ENCODE measurements at places on chromosomes 6 and 20.

- DNase-seq: no peak
These were observed 8.6 kb downstream of the SRC start for GRCh38 chr20:37354210-37355195.

- no peak for DNase-seq
These were observed 15.4 kb downstream of the SIRT5 start for GRCh38 chr6:13589801-13590200.

GRCh38 chr6:131125431-131125830 lies 9.8 kb upstream of the AKAP7 start:
- DNase-seq: no peak

GRCh38 chr6:45441851-45442453 lies 64.2 kb upstream of the SUPT3H start:
- peak; percentile 75 for DNase-seq

GRCh38 chr20:47456952-47457724 lies 44.5 kb upstream of the NCOA3 start:
- no peak for DNase-seq

GRCh38 chr6:45477278-45477677 lies 99.5 kb upstream of the SUPT3H start:
- DNase-seq: no peak

DNA sequence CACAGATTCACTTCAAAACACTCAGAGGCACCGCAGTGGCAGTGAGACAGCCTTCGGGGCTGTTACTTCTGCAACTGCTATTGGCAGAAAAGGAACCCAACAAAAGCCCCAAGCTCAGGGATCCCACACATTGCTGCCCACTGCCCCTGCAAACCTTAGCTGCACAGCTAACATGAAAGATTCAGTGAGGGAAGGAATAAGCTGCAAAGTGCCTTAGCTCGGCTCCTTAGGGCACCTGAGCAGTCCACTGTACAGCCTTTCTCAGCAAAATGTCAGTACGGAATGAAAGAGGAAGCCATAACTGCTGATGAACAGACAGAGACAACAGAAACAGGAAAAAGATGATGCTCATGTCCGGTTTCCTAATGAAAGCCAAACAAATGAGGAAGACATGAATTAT lies 179.7 kb upstream of the SHLD1 start:
- DNase-seq: no peak

DNA sequence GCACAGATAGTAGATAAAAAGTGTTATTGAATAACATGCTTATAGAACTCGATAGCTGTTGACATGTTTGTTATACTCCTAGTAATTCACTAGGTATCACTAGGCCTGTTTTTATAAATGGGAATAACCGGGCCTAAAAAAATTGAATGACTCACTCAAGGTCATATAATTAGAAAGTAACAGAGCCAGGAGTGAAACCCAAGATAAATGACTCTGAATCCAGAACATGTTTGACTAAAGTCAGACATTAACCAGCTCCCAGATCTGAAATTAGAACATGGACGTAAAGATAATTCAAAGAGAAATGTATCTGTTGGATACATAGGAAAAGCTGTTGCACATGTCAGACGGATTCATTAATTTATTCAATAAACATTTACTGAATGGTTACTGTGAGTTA lies 26.9 kb downstream of the RGS17 start:
- no peak for DNase-seq

DNA sequence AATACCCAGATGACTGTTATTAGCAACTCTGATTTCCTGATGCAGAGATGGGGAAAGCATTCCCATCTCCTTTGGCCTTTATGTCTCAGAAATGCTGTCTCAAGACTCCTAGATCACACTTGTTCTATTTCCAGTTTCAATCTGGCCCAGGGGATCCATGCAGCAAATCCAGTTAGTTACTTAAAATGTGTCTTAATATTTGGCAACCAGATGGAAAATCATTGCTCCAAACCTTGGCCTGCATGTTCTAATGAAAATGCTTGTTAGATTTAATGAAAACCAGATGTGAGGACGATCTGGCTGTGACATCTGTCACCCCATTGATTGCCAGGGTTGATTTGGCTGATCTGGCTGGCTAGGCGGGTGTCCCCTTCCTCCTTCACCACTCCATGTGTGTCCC lies 125.2 kb downstream of the TSHZ2 start:
- no peak for DNase-seq

- no peak for DNase-seq
These were observed 10.5 kb downstream of the RPS6KA2 start for GRCh38 chr6:166616261-166617238.

DNA sequence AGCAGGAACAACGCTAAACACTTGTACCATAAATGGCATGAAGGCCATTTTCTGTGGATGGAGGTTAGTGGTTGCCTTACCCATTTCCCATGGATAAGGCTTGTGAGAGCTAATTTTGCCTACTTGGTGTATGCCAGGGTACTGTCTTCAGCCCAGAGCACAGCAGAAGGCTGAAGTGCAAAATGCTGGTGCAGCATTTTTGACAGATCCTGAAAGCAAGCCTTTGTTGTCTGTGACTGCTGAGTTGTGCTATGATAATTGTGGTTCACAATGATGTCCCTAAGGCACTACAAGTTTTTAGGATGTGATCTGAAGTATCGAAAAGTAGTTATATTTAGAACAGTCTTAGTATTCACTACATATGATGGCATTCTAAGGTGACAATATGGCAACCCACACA lies 14.7 kb upstream of the HMGN3 start:
- DNase-seq: no peak

DNA sequence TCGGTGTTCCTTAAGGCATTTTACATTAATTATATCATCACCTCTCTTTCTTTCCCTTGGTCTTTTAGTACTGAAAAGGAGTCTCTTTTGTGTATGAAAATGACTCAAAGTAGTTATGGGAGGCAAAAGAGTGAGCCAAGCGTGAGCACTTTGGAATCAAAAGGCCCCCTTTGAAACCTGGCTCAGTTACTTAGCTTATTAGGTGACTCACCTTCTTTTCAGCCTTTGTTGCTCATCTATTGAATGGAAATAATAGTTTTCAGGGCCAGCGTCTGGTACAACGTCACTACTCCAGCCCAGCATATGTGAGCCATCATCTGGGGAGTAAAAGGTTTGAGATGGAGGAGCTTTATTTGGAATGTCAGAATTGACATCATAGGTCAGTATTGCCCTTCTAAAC lies 147.4 kb upstream of the SCGN start:
- DNase-seq: no peak

GRCh38 chr6:127918506-127919427 lies 17.9 kb upstream of the THEMIS start:
- DNase-seq: peak; percentile 36

DNA sequence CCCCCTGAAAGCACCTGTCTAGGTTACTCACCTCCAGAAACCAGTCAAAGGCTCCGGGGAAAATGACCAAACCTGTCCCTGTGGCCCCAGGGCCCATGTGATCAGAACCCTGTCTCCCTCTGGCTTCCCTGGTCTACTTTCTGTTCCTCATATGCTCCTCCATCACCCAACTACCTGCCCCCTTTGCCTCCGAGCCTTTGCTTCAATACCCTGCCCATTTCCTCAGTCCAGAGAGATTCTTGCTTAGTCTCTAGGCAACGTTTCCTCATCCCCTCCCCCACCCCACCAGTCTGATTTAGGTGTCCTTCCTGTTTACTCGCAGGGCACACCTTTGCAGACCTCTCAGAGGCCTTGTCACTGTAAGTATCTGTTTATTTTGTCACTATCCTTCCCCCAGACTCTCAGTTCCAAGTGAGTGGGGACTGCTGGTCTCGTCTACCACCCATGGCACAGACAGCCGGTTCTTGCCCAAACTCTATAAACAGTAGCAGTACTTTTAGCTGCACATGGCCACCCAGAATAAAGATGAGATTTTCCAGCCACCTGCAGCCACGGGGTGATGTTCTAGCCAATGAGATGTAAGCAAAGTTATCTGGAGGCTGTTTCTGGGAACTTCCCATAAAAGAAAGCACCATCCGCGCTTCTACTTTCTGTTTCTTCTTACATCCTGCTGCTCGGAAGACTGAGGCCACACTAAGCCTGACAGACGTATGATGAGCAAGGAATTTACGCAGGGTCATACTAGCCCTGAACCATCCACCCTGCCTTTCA lies 13.3 kb downstream of the ELOVL5 start:
- peak; percentile 85 for DNase-seq

DNA sequence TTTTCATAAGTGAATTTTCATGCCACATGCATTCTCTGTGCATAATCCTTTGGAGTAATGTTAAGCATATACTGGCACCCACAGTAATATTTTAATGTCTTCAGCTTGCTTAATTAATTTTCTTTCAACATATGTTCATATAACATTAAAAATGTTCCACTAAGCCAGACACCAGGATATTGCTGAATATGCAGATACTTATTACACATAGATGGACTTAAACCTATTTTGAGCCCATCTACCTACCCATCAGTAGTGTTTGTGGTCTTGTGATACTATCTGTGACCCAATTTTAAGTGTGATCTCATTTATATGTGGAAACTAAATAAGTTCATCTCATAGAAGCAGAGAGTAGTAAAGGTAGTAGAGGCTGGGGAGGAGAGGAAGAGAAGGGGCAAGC lies 379.5 kb upstream of the JAG1 start:
- DNase-seq: no peak

- no peak for DNase-seq
These were observed 289.5 kb downstream of the ZNF217 start for GRCh38 chr20:53304146-53304545.

DNA sequence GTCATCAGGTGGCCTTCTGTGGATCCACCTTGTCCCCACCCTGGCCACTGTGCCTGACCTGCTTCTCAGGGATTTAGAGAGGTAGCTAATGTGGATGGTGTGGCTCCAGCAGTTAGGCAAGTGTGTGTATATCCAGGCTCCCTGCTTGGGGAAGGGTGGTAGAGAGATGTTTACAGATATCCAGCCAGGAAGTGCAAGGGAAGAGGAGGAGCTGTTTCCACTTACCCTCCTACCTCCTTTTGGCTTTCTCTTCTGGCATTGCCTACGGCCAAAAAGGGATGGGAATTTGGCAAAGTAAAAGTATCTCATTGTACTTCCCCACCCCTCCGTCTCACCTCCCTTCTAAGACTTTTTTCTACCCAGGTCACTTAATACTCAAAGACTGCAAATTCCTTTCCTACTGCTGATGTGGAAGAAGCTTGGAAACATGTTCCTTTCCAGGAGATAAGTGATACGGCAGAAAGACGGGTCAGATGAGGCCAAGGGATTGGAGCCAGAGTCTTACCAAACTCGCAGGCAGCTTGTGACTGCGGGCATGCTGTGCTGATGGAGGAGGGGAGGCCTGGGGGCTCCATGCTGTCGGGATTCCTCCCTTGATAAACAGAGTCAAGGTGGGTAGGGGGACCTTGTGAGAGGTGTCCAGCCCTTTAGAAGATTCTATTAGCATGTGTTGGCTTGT lies 253.4 kb downstream of the PRL start:
- DNase-seq: no peak

- DNase-seq: no peak
These were observed 14.3 kb upstream of the TSBP1 start for GRCh38 chr6:32386040-32386439.

GRCh38 chr20:15440049-15440820 lies 1102.8 kb upstream of the FLRT3 start:
- DNase-seq: no peak

DNA sequence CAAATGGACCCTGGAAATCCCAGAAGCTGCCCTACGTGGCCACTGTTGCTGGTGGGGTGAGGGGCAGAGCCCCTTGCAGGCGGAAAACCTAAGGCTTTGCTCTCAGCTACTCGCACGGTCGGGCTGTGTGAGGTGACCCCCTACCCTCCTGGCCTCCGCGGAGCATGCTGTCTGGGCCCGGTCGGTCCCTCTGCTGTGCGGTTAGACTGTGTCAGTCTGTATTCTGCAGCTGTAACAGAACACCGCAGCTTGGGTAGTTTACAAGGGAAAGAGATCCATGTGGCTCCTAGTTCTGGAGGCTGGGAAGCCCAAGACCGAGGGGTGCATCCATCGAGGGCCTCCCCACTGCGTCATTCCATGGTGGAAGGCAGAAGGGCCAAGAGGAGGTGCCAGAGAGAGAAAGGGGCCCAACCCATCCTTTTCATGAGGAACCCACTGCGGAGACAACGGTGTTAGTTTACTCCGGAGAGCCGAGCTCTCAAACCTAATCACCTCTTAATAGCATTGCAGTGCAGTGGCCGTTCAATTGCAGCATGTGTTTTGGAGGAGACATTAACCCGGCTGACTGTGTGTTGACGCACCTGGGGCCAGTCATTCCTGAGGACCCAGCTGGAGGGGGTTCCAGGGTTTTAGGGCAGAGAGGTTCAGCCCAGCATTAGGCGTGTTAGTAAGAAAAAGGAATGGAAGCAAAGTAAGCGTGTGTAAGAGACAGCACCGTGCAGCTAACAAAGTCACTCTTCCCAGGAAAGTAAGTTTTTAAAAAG lies 18.3 kb downstream of the COL9A3 start:
- DNase-seq: no peak

- no peak for DNase-seq
These were observed 40.3 kb upstream of the ARMH2 start for GRCh38 chr6:24838994-24839393.

- no peak for DNase-seq
These were observed 588.3 kb downstream of the CD109 start for GRCh38 chr6:74284284-74284683.

DNA sequence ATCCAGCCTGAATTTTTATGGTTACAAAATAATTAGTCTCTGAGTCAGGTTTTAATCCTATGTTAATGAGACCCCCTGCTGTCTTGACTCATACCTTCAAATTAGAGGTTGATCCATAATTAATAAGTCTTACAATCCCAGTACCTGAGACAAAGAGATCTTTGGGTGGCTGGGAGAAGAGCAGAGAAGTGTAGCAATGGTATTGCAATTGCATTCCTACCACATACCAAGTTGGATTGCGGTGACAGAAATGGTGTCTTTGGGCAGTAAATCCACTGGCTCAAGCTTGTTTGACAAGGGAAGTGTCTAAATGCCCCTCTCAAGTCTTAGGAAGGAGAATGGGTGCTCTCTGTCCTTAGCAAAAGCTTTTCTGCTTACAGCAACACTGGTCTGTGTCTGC lies 150.4 kb downstream of the BTBD3 start:
- no peak for DNase-seq

DNA sequence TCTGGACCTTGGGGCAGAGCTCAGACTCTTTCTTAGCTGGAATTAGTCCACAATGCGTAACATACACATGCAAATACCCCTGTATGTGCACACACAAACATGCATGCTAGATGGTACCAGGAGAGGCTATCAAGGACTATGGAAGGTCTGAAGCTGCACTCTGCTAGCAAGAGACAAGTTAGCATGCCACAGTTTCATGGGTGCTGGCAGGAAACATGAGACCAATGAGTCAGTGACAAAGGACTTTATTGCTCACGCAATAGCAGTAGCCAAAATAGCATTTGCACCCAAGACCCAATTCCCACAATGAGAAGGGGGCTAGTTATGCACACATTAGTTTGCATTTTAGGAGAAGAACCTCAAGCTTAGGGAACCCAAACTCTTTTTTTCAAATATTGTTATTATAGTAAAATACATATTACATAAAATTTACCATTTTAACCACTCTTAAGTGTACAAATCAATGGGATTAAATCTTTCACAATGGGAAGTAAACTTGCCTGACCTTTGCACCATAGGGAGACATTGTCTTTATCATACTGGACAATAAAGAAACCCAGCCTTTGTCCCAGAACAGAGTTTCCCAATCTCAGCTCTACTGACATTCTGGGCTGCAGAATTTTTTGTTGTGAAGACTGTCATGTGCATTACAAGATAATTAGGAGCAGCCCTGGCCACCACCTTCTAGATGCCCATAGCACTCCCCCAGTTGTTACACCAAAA lies 69.1 kb downstream of the NRSN1 start:
- DNase-seq: no peak

GRCh38 chr6:135250234-135250633 lies 69.1 kb downstream of the MYB start:
- no peak for DNase-seq
